Activated T-helper 2 cell treated with anti-CD3 and anti-CD28 coated beads, Interferon-gamma antibody, Interleukin-2, Interleukin-4, amounts not matched to agents 10 μg/mL and 5 μg/mL and 100 μg/mL, durations not matched to agents 14 hours and 24 hours and 36 hours (primary cell): ENCODE measurements at places on chromosomes 6 and 20. TPM values are rescaled to one million over a fixed set of nuclear protein-coding genes. Genes with fewer than 3 reads are reported as not detected.

The CLPSL2 gene
- total RNA-seq, result not detected in 2 replicates

The OLIG3 gene
- total RNA-seq, result not detected in 2 replicates

The TFAP2B gene
- not detected in 2 replicates for total RNA-seq

The GUCA1A gene
- total RNA-seq, result 0.16 and 0.18 TPM in 2 replicates

The PHACTR1 gene
- total RNA-seq, result 0.05 and 0.11 TPM in 2 replicates

The HRH3 gene
- not detected in 2 replicates for total RNA-seq

The CST9L gene
- total RNA-seq, result not detected in 2 replicates

The PKIB gene
- total RNA-seq, result 0.44 and 0.52 TPM in 2 replicates

The COL19A1 gene
- total RNA-seq, result 0.14 and 0.16 TPM in 2 replicates

The SIRPA gene
- not detected in 2 replicates for total RNA-seq

The C6orf15 gene
- not detected in 2 replicates for total RNA-seq

The CUTA gene
- 143 and 146 TPM in 2 replicates for total RNA-seq

The PNISR gene
- total RNA-seq, result 125 and 129 TPM in 2 replicates

The DLGAP4 gene
- 34.7 and 37.4 TPM in 2 replicates for total RNA-seq

The EGFL8 gene
- 9.5 and 11.5 TPM in 2 replicates for total RNA-seq

The SCGN gene
- total RNA-seq, result not detected in 2 replicates

The CD83 gene
- total RNA-seq, result 145 and 150 TPM in 2 replicates

The THBS2 gene
- total RNA-seq, result not detected in 2 replicates

The BMP7 gene
- total RNA-seq, result not detected in 2 replicates

The SLC4A11 gene
- 1.6 and 2.5 TPM in 2 replicates for total RNA-seq

The TFAP2C gene
- not detected in 2 replicates for total RNA-seq

The VGLL2 gene
- total RNA-seq, result not detected in 2 replicates

The CCN6 gene
- total RNA-seq, result 0.34 TPM in 1 of 2 replicates, not detected in the other

The RHAG gene
- not detected in 2 replicates for total RNA-seq

The GGTLC1 gene
- not detected in 2 replicates for total RNA-seq

The NXT1 gene
- 49.7 and 55.7 TPM in 2 replicates for total RNA-seq

The PPP1R14C gene
- total RNA-seq, result 0.11 and 0.23 TPM in 2 replicates

The PLEKHG1 gene
- 1.6 and 1.8 TPM in 2 replicates for total RNA-seq
